ENCODE measurements at places on chromosomes 6 and 20. TPM values are rescaled to one million over a fixed set of nuclear protein-coding genes. Genes with fewer than 3 reads are reported as not detected.

DNA sequence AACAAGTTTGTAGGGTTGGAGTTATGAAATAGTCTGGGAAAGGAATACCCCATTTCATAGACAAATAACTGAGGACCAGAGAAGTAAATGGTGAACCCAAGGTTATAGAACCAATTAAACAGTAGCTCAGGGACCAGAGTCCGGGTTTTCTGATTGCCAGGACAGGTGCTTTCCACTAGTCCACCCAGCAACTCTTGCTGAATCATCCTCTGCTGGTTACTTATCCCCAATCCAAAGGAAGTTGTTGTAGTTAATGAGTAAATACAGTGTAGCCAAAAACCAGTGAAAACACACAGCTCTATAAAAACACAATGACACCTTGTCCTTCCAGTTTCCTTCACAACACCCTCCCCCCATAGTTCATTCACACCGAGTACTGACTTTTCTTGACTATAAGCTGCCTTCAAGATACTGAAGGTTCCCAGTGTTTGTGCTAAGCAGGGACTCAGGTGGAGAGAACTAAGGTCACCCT is 766 bp upstream of the TINAG start:
- no peak for DNase-seq

GRCh38 chr6:63940056-63940455 is 304.5 kb downstream of the PHF3 start:
- no peak for DNase-seq

DNA sequence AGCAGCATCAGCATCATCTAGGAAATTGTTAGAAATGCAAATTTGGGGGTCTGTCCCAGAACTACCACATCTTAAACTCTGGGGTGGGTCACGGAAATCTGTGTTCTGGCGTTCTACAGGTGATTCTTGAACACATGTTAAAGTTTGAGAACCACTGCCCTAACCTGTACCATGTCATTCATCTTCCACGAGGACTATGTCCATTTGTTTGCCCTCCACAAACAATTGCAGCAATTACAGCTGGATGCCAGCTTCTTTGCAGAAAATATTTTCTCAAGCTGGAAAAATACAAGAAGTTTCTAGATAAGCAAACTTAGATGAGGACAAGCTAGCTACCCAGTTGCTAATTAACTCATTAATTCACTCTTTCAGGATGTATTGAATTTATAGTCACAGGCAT is 54.1 kb downstream of the MAFB start:
- no peak for DNase-seq

- DNase-seq = no peak
These were observed 172.6 kb upstream of the PHACTR1 start for GRCh38 chr6:12543953-12544352.

- DNase-seq = no peak
These were observed 59.2 kb downstream of the KCNS1 start for GRCh38 chr20:45041464-45042337.

- DNase-seq = no peak
These were observed 884.4 kb downstream of the PHF3 start for GRCh38 chr6:64520050-64520449.

- DNase-seq = no peak
These were observed 22.0 kb downstream of the RANBP9 start for GRCh38 chr6:13689511-13690256.

DNA sequence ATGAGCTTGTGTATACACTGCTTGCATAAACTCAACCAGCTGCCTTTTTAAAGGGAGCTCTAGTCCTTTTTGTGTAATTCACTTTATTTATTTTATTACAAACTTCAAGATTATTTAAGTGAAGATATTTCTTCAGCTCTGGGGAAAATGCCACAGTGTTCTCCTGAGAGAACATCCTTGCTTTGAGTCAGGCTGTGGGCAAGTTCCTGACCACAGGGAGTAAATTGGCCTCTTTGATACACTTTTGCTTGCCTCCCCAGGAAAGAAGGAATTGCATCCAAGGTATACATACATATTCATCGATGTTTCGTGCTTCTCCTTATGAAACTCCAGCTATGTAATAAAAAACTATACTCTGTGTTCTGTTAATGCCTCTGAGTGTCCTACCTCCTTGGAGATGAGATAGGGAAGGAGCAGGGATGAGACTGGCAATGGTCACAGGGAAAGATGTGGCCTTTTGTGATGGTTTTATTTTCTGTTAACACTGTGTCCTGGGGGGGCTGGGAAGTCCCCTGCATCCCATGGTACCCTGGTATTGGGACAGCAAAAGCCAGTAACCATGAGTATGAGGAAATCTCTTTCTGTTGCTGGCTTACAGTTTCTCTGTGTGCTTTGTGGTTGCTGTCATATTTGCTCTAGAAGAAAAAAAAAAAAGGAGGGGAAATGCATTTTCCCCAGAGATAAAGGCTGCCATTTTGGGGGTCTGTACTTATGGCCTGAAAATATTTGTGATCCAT is 15.3 kb downstream of the TNFAIP3 start:
- DNase-seq = no peak

GRCh38 chr6:52087498-52087999 is at the start of gene PKHD1:
Gene PKHD1, minus strand, starts transcription at chr6:52087613. Its CDS starts 2,680 bp downstream, at chr6:52084933.
- no peak for DNase-seq

GRCh38 chr20:23227976-23228375 is 122.6 kb upstream of the NXT1 start:
- DNase-seq = no peak

GRCh38 chr6:38688579-38689087 is 14.3 kb downstream of the GLO1 start:
- DNase-seq = no peak

DNA sequence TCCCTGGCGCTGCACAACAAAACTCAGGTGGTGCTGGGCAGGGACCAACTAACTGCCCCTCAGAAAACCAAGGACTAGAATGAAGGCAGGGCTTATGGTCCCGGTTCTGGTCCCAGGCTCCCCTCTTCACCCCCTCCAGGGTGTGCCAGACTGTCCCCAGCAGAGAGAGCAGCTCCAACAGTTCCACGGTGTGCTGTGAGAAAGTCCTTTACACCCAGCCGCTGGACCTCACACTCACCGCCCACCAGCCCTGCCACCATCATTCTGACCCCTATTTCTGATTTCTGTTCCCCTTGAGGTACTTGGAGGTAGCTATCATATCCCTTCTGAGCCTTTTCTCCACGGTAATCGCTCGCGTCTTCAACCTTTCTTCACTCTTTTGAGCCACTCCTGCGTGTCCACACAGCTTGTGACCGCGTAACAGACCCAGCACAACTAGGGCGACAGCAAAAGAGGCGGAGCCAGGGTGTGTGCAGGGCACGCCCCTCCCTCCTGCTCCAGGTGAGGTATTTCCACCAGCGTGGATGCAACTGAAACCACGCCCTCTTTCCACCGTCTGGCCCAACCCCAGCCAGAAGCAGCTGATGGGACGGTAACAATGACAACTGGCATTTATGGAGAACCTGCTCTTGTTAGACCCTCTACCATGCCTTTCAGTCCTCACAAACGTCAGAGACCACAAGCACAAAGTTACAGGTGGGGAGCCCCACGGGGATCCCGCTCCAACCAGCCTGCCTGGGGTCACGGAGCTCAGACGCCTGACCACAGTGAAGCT is 2.3 kb downstream of the PXDC1 start:
- DNase-seq = no peak

DNA sequence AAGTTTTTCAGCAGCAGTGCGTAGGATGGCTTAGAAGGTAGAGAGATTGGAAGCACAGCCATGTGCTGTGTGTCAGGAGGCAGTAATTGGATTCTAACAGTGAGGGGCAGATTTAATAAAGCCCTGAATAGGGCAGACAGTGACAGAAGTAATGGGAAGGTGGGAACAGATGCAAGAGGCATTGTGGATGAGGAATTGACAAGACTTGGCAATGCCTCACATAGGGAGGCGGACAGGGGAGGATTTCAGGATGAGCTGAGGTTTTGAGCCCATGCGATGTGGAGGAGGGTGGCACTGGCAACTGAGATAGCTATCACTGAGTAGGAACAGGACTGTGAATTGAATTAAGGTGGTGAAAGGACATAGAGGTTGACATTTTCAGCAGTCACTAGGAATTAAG is 262.2 kb upstream of the FLRT3 start:
- no peak for DNase-seq

GRCh38 chr6:16657768-16658167 is 103.5 kb downstream of the ATXN1 start:
- DNase-seq = no peak

DNA sequence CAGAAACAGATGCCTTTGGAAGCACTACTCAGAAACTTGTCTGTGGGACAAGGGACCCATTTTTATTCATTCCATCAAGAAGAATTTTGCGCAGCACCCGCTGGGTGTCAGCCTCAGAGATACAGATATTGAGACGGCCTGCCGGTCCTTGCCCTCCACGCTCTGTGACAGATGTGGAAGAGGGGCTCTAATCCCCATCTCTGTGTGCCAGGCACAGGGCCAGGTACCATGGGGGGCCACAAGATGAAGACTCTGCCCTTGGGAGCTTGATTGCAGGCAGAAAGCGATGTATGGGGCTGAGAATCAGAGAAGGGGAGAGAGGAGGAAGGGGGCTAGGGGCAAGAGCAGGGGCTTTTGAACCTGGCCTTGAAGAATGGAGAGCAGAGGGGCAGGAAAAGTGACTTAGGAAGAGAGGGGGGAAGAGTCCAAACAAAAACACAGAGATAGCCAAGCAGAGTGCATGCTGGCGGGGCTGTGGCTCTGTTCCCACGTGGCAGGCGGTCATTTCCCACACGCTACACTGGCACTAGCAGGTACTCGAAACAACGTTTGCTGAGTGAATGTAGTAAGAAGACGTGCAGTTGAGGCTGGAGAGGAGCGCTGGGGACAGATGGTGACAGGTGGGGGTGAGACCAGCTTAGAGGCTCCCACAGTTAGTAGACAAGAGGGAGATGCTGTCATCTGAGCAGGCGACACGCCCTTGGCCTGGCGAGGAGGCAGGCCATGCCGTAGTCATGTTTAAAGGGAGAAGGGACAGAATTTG is 170.3 kb upstream of the SNX9 start:
- DNase-seq = peak; percentile 52

- DNase-seq = no peak
These were observed 6.7 kb downstream of the TOX2 start for GRCh38 chr20:43921227-43921780.

GRCh38 chr6:56663344-56663743 is 20.7 kb upstream of the DST start:
- DNase-seq = no peak

- DNase-seq = no peak
These were observed 3.9 kb upstream of the ZNF318 start for GRCh38 chr6:43373252-43373875.

GRCh38 chr20:2446845-2447244 is 23.7 kb downstream of the SNRPB start:
- no peak for DNase-seq

GRCh38 chr20:37278966-37279590 is 10.4 kb upstream of the MANBAL start:
- DNase-seq = no peak

GRCh38 chr6:14217728-14218518 is 100.4 kb downstream of the CD83 start:
- no peak for DNase-seq

DNA sequence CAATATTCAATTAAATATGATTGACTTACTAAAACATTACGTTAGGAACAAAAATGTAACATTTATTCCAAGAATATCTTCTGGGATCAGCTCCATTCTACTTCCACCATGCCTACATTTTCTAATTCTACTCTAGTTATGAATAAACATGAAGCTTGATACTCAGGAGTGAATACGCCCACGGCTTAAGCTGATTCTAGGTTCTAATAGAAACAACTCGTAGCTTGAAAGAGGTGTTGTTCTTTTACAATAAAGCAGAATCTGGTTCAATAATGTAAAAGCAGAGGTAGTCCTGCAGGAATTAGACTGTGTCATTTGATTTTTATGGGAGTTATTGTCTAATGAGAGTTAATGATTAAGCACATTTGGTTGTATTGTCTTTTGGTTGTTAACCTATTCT is 107.3 kb upstream of the OLIG3 start:
- no peak for DNase-seq

DNA sequence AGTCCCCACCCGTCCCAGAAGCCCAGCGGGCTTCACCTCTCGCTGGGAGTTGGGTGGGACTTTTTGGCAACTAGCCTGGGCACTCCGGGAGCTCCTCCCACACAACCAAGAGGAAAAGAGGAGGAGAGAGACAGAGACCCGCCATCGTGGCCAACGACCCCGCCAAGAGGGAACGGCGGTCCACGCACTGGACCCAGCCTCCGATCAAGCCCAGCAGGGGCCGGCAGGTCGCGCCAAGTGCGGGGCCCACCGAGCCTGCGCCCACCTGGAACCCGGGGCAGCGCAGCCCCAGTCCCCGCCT is 3.0 kb upstream of the TMEM14C start:
- DNase-seq = no peak

- DNase-seq = no peak
These were observed 831.2 kb downstream of the EPHA7 start for GRCh38 chr6:92588148-92588547.

DNA sequence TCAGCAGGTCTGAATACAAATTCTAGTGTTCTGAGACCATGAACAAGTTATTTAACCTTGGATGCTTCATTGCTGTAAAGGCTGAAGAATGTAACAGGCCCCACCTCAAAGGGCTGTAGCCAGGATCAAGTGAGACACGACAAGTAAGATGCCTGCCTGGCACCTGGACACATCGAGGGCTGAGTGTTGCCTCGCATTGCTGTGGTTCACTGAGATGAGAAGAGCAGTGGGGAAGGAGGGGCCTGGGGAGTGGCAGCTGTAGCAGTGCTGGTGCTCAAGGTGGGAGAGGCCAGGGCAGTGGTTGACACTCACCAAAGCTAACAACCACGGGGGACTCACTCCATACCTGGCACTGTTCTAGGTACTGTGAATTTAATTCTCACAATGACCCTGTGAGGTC is 187.8 kb downstream of the KIF16B start:
- no peak for DNase-seq

- DNase-seq = no peak
These were observed 45.7 kb downstream of the RAMACL start for GRCh38 chr6:166540631-166541331.

GRCh38 chr20:49987015-49987867 is 4.5 kb downstream of the SNAI1 start:
- no peak for DNase-seq

- DNase-seq = no peak
These were observed 61.6 kb downstream of the PLCB4 start for GRCh38 chr20:9130521-9130920.

GRCh38 chr6:50902260-50902659 is 83.6 kb downstream of the TFAP2B start:
- DNase-seq = no peak

The GJE1 gene
- total RNA-seq = not detected

The KCNQ5 gene
- total RNA-seq = 4.4 TPM

The EDN1 gene
- 21.7 TPM for total RNA-seq

The ZBP1 gene
- 22.8 TPM for total RNA-seq

The ADAM33 gene
- total RNA-seq = 10.4 TPM

The WFDC12 gene
- not detected for total RNA-seq

The APOM gene
- total RNA-seq = 2.5 TPM

The TNNC2 gene
- total RNA-seq = not detected

The DEFB124 gene
- not detected for total RNA-seq

The ADGB gene
- not detected for total RNA-seq

The ARFGAP1 gene
- 101 TPM for total RNA-seq

The SLC23A2 gene
- total RNA-seq = 44.5 TPM

The ZNF334 gene
- 4.5 TPM for total RNA-seq

Measured in spleen (tissue), 13 donors.